ENCODE measurements at places on chromosomes 3 and 15.

GRCh38 chr3:99633887-99634558 is 4.4 kb upstream of the COL8A1 start:
- no peak for DNase-seq

DNA sequence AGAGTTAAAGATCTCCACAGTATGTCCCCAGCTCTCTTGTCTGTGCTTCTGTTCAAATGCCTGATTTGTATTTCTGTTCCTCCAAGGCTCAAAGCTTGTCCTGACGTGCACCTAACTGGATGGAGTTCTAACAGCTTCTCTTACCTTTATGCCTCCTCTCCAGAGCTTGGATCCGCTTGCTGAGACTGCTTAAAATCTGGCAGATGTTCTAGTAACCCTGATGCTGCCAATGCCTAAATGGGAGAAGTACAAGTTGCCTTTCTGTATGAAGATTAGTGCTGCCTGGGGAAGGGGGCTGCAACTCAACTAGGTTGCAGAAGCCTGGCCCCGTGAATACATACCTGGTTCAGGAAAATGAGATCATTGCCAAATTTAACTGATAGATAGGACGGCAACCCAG is 354.5 kb upstream of the KCNMB2 start:
- no peak for DNase-seq

DNA sequence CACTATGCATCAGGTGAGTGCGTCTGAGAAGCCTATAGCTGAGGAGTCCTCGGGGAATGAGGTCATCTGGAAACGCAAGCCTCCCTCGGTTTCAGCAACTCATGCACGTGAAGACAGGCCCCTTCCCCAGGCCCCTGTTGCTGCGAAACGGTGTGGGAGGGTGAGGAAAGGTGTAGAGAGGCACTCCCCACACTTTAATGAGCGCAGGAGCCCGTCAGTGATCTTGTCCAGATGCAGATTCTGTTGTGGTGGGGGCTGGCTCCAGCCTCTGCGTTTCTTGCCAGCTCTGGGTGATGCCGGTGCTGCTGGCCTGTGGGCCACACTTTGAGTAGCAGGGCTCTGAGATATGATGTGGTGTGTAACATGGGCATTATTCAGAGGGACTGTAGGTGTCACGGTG is 38.6 kb upstream of the LACTB start:
- DNase-seq, result no peak

- DNase-seq, result no peak
Observed at GRCh38 chr3:63251499-63251898, 26.6 kb upstream of the SYNPR start.

GRCh38 chr3:69776920-69777581 is 37.8 kb downstream of the MITF start:
- no peak for DNase-seq

DNA sequence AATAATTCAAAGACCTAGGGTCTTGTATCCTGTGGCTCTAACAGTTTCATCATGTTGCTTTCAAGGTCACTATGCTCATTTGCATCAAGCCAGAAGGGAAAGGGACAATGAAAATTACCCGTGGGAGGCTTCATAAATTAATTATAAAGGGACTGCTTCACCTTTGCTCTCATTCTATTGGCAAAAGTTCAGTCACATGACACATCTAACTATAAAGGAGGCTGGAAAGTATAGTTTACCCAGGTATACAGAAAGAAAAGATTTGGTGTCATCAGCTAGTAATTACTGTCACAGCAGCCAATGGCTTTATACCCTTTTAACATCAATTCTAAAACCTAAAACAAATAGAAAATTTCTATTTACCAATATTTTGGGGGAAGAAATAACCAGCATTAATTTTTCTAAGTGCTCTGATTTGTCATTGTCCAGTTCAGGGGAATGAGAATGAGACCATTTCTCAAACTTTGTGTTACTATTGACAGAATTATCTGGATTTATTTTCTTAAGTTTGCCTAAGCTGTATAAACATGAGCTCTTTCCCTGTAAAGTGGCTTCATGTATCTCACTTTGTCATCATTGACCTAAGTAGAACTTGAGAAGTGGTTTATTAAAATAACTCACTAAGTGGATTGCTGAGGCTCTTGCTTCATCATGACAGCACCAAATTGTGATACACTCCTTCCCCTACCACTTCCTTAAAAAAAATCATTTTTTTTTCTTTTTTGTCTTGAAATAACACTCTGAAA is 257.7 kb upstream of the PEX5L start:
- DNase-seq, result no peak

DNA sequence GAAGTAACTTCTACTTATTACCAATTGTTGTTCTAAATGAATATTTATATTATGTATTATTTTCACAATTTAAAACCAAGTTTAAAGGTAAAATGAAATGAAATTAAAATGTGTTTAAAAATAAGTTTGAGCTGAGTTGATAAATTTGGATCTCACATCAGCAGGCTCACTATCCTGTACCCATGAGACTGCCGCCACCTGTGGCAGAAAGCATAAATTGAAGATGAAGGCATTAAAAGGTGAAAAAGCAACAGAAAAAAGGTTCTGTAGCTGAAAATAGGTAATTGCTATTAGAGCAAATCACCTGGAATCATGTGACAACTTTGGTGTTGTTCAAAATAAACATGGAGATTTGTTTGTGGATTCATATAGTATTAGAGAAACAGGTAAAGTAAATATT is 133.0 kb upstream of the CADM2 start:
- no peak for DNase-seq

- DNase-seq, result no peak
Observed at GRCh38 chr3:101972430-101973162, 123.3 kb downstream of the NFKBIZ start.

GRCh38 chr3:105322570-105323273 is 44.0 kb upstream of the ALCAM start:
- no peak for DNase-seq

DNA sequence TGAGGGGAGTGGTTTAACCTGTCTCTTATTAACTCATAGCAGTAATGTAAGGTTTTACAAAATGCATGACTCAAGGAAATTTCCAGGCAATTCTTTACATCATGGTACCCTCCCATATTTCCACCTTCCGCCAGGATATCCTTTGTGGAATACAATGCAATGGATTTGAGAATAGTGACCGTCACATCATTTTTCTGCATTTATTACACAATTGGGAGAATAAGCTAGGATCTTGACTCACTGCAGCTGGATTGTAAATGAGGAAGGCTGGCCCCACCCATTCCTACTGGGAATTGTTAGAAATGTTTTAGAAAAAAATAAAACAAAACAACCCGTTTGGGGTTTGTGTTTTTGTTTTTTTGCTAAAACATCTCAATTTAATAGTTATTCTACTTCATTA is 97.4 kb downstream of the IMPG2 start:
- no peak for DNase-seq

DNA sequence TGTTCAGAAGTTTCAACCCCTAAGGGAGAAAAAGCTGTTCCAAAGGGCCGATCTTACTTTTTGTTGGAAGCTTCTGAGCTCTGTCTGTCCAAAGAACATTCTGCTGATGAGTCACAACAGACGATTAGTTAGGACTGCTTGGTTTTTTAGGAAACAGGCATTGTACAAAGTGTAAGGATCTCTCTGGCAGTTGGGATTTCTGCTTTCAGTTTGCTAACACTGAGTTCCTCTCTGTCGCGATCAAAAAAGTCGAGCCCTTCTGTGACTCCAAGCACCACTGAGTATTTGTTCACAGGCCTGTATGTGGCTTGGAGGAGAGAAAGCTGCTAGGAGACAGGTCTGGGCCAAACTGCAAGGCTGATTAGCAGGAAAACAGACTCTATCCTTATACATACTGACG is 91.8 kb upstream of the PFN2 start:
- peak; percentile 50 for DNase-seq

DNA sequence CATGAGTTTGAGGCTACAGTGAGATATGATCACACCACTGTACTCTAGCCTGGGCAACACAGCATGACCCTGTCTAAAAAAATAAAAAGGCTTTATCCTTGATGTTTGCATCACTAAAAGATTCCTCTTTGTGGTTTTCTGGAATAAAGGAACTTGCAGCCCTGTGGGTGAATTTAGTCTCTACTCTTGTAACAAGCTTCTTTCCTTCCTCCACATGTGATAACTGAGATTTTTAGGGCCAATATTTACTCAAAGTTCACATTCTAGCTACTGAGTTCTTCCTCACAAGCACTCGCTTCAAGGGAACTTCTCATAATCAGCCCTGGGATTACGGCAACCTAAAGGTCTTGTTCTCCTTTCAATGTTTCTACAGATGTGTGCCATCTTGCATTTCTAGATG is 24.6 kb downstream of the COMMD2 start:
- no peak for DNase-seq

DNA sequence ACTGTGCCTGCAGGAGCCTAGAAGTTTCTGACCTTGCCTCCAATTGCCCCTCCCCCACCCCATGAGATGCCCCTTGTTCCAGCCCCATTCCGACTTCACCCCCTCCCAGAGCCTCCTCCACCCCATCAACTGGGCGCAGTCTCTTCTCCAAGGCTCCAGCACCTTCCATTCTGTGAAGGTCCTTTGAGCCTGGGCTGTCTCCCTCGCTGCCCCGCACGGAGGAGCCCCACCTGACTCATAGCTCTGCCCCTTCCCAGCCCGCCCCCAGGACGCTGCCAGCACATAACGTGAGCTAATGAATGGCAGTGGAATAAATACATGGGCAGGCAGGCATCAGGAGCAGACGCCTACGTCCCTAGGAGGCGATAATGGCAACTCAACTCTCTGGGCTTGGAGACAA is 113.1 kb downstream of the NUP210 start:
- no peak for DNase-seq

GRCh38 chr3:187274977-187275338 is 16.6 kb downstream of the MASP1 start:
- no peak for DNase-seq

GRCh38 chr15:65791335-65792137 is 557 bp downstream of the DENND4A start:
- DNase-seq, result no peak

DNA sequence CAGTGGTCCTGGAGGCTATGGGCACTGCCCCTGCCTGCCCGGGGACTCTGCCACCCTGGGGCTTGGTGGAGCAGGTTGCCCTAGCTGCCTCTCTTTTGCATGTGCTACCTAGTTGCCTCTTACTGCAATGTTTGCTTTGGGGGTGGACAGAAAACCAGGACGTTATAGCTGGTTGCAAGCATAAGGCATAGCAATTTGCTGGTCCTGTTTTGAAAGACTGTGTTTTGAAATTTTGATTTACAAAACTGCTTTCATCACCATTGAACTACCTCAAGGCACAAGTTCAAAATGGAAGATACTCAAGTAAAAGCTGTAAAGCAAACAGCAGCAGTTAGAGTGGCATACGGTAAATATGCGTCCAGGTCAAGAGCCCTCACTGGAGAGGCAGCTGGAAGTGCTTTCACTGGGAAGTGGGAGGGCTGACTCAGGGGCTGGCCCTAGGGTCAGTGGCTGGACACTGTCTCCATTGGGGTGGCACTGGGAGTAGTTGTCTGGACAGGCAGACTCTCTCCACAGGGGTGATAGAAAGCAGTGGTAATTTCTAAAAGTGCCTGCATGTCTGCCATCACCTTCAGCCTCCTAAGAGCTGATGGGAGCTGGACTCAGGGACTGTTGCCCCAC is 138.1 kb downstream of the CHDH start:
- no peak for DNase-seq

- no peak for DNase-seq
Observed at GRCh38 chr3:116946376-116946775, 236.8 kb downstream of the TUSC7 start.

- DNase-seq, result no peak
Observed at GRCh38 chr15:81253846-81254245, 57.2 kb downstream of the IL16 start.

- DNase-seq, result no peak
Observed at GRCh38 chr15:36766449-36766848, 187.0 kb downstream of the CDIN1 start.

DNA sequence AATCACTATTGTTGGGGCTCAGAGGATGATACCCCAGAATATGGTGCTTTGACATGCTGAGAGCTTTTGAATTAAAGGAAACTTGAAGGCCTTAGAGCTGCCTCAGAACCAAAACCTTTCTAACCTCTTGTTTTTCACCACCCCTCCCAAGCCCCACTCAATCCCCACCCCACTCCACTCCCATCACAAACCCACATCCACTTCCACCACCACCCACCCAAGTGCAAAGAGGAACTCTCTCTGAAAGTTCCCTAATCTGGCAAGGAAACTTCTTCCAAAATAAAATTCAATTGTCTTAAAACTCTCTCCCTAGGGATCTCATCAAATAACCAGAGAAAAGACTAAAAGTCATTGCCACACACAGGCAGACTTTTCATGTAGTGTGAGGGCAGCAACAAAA is 301.2 kb upstream of the ARHGEF26 start:
- no peak for DNase-seq

GRCh38 chr3:126891791-126892190 is 91.1 kb upstream of the PLXNA1 start:
- no peak for DNase-seq

DNA sequence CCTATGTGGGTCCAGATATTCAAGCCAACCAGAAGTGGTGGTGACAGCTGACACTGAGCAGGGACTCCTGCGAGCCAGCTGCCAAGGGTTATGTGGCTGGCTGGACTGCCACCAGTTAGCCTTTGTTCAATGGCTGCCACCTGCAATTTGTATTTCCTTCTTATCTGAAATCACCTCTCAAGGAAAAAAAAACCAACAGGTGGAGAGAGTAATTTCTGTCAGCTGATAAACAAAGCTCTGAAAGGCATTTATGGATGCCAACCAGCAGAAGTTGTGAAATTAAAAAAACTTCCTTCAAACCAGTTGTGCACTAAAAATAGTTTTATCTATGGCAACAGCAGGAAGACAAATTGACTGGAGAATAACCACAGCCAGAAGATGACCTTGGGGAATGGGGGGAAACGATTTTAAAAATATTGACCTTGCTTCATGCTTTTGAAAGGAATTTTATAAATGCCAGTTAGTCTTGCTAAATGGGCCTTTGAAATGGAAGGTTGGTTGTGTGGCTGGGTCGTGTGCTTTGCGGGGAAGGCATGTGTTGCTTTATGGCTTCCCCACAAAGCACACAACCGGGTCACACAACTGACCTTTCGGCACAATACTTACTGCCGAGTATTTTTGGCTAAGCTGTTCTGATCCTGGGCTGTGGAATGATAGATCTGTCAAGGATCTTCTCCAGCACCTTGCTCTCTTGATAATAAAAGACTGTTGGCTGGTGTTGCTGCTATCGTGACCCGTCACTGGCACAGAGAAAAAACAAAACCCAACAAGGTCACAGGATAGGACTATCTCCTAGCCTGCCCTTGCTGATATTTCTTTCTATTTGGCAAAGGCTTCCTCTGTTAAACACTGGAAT is 3.5 kb downstream of the MYZAP start:
- no peak for DNase-seq

Data from AG08396 (cell line).